ENCODE measurements at places on chromosomes 12 and 14. TPM values are rescaled to one million over a fixed set of nuclear protein-coding genes. Genes with fewer than 3 reads are reported as not detected.

The SLCO1A2 gene
- total RNA-seq = not detected

The FITM1 gene
- total RNA-seq = not detected

The TMEM119 gene
- not detected for total RNA-seq

The SLCO1C1 gene
- total RNA-seq = 6.9 TPM

The ATN1 gene
- total RNA-seq = 5.0 TPM

The CREBL2 gene
- 71.3 TPM for total RNA-seq
